CD8-positive, alpha-beta memory T cell (primary cell): ENCODE measurements at places on chromosomes 13 and 19.

- DNase-seq: no peak
Observed at GRCh38 chr13:29185926-29186325, 365.8 kb downstream of the MTUS2 start.

DNA sequence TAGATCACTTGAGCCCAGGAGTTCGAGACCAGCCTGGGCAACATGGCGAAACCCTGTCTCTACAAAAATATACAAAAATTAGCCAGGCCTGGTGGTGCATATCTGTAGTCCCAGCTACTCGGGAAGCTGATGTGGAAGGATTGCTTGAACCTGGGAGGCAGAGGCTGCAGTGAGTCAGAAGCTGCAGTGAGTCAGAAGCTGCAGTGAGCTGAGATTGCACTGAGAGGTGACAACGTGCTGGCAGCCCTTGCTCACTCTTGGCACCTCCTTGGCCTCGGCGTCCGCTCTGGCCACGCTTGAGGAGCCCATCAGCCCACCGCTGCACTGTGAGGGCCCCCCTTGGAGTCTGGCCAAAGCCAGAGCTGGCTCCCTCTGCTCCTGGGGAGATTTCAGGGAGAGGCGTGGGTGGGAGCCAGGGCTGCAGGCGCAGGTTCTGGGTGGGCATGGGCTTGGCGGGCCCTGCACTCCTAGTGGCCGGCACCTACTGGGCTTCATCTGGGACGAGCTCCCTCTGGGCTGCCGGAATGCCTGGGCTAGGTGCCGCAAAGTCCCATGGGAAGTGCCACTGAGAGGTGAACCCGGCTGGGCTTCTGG is 39.5 kb upstream of the RPL21 start:
- DNase-seq: no peak

GRCh38 chr13:96503481-96503880 is 413.6 kb downstream of the HS6ST3 start:
- no peak for DNase-seq

- DNase-seq: no peak
Observed at GRCh38 chr13:101799196-101799595, 346.7 kb downstream of the ITGBL1 start.

- DNase-seq: no peak
Observed at GRCh38 chr19:41932720-41933332, 4.6 kb upstream of the ERFL start.

DNA sequence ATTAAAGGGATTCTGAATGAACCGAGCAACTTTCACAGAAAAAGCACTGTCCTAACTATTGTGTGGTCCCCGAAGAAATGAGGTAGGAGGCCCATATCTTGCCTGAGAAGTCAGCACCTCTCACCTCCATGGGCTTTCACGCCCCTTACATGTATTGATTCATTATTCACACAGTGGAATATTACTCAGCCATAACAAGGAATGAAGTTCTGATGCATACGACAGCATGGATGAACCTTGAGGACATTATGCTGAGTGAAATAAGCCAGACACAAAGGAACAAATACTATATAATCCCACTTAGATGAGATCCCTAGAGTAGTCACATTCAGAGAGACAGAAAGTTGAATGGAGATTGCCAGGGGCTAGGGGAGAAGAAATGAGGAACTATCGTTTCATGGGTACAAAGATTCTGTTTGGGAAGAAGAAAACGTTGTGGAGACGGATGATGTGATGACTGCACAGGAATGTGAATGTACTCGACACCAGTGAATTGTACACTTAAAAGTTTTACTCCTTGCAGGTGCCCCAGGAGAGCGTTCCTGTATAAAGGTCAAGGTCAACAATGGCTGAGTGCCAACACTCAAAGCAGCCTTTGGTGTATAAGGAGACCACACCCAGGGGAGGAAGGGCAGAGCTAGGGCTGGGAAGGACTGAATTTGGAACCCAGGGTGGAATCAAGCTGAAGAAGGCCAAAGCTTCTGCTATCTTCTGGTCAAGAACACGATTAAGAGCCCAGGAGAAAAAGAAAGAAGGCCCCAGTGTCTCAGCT is 22.5 kb downstream of the ZIC5 start:
- no peak for DNase-seq

- no peak for DNase-seq
Observed at GRCh38 chr19:29563486-29564101, 37.8 kb downstream of the VSTM2B start.

DNA sequence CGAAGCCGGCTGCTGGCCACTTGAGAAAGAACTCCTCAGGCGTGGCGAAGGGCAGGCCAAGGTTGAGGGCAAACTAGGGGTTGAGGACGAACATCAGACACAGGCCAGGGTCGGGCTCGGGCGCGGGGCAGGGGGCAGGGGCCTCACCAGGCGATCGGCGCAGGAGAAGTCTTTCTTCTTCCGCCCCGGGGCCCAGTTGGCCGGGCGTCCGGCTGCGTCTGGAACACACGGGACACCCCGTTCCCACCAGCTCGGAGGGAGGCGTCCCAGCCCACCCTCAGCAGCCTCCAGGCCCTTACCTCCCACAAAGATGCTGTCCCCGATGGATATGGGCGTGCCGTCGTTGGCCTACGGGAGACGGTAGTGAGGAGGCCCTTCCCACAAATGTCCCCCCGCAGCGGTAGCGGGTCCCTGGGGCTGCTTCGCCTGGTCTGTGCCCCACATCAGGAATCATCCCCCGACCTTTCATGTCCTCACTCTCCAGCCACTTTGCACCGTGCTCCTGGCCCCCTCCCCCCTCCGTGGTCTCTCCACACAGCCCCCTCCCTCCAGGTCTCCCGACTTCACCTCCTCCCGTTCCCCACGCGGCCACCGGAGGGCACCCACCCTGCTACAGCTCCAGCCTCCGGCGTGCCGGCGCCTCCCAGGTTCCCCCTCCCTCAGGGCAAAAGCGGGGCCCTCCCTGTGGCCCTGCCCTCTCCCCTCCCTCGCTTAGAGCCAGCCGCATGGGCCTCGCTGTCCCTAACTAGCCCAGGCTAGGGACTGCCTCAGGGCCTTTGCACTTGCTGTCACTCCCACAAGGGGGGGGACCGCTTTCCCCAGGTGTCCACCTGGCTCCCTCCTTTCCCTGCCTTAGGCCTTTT is 4.8 kb downstream of the PNKP start:
- no peak for DNase-seq

DNA sequence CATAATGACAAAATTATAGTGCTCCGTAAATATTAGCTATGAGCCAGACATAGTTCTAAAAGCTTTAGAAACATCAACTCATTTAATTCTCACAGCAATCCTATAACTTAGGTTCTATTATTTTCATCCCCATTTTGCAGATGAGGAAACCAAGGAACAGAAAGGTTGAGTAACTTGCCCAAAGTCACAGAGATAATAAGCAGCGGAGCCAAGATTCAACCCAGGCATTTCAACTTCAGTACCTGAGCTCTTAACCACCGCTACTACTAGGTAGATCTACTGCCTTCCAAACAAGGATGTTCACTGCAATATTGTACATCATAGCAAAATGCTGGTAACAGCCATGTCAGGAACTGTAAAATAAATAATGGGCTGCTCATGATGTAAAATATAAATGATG is 39.9 kb downstream of the ELF1 start:
- DNase-seq: no peak

- no peak for DNase-seq
Observed at GRCh38 chr19:10981252-10981895, 20.5 kb downstream of the SMARCA4 start.

GRCh38 chr19:46351241-46352041 is 4.6 kb downstream of the PPP5C start:
- DNase-seq: no peak
